ENCODE measurements at places on chromosomes 7 and 10.

DNA sequence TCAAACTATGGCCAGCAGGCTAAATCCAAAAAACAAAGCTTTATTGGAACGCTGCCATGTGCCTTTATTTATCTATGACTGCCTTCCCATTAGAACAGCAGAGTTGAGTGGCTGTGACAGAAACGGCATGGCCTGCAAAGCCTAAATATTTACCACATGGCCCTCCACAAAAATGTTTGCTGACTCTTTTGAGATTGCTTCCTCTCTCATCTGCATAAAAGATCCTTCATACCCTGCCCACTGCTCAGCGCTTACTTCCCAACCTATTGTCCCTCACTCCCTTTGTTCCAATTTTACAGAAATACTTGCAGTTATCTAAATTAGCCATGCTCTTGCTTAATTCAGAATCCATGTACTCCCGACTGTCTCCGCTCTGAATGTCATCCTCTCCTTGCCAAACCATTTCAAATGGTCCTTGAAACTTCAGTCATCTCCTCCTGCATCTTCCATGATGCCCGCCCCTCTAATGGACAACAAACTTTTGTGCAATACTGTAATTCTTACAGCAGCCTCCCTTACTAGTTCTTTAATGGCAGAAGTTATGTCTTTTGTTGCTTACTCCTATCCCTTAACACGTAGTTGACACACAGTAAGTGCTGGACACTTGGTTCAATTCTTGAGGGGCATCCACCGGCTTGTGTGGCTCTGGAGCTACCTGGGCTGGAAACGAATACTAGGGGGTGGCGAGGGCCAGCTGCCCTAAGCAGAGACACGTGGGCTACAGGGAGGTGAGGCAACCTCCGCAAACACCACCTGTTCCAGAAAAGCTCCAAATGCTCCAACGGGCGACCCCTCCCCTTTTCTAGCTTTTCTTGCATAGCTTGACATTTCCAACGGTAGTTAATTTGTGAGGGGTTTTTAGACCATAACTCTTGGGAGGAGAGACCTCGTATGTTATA is 832 bp downstream of the XRCC2 start:
- H3K27ac ChIP-seq = peak overlapping the region; percentile 95
- H3K4me3 ChIP-seq = peak overlapping the region; percentile 94
- DNase-seq = peak; percentile 20
- H3K4me1 ChIP-seq = peaks cover 24% of the 10 kb centered on the region
- no peaks in the 10 kb centered on the region for H3K27me3 ChIP-seq
- peaks cover 4% of the 10 kb centered on the region for H3K36me3 ChIP-seq

DNA sequence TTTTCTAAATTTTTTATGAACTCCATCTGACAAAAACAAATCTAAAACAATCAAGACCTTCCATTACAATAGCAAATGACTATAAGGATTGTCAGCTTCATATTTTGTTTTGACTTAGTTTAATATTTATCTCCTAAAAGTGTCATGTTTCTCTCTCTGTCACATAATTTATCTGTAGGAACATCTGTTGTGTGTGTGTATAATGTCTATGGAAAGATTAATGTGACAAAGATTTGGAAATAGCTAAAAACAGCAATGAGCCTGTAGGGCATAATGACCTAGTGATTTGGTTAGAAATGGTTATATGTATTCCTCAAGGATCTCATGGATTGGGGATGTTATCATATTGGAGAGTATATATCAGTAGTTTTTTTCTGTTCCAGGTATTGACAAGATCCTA is 69.6 kb upstream of the MDFIC start:
- no peak for DNase-seq
- no peaks in the 10 kb centered on the region for H3K4me1 ChIP-seq
- H3K4me3 ChIP-seq = no peak overlapping the region
- no peak overlapping the region for H3K27ac ChIP-seq
- peaks cover 1% of the 10 kb centered on the region for H3K27me3 ChIP-seq

- H3K27me3 ChIP-seq = no peaks in the 10 kb centered on the region
- no peak for DNase-seq
- no peak overlapping the region for H3K4me3 ChIP-seq
- no peak overlapping the region for H3K27ac ChIP-seq
- H3K4me1 ChIP-seq = peaks cover 2% of the 10 kb centered on the region
These were observed 70.6 kb downstream of the REEP3 start for GRCh38 chr10:63591600-63592379.

DNA sequence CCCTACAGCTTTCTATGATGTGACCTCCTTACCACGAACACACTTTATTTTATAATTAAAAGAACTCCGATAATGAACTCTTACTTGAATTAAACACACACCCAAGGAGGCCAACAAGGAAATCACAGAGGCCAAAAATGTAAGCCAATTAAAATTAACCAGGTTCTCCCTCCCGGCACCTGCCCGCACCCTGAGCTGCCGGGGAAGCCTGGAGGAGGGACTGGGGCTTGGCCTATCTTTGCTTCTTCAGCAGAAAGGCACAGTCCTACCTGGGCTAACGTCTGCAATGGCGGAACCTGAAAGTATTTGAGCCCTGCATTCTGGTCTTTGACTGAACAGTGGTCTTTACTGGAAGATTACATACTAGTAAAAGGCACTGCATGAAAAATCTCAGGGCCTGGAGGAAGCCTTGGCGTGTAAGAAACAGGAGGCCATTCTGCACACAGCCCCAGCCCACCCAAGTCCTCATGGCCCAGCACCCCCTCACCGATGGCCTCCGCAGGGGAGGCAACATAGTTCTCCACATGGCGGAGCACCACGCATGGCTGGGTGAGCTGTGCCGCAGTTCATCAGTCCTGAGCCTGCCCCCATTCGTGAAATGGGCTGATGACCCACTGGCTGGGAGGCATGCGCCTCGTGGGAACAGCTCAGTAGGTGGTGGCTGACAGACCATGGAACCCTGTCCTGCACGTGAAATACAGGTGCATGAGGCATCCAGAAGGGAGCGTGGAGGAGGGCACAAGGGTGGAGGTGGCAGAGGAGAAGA is 173.8 kb downstream of the PARD3 start:
- DNase-seq = no peak
- no peaks in the 10 kb centered on the region for H3K36me3 ChIP-seq
- no peaks in the 10 kb centered on the region for H3K27me3 ChIP-seq

GRCh38 chr10:85791818-85792532 is 574.6 kb downstream of the GRID1 start:
- H3K4me1 ChIP-seq = no peaks in the 10 kb centered on the region
- H3K27ac ChIP-seq = no peak overlapping the region
- H3K27me3 ChIP-seq = no peaks in the 10 kb centered on the region
- DNase-seq = no peak

GRCh38 chr10:122152544-122152943 is 118.6 kb upstream of the BTBD16 start:
- H3K27ac ChIP-seq = no peak overlapping the region
- no peak overlapping the region for H3K4me3 ChIP-seq
- no peaks in the 10 kb centered on the region for H3K36me3 ChIP-seq
- H3K27me3 ChIP-seq = peaks cover 4% of the 10 kb centered on the region
- no peaks in the 10 kb centered on the region for H3K4me1 ChIP-seq
- no peak for DNase-seq

- DNase-seq = no peak
- H3K27me3 ChIP-seq = peaks cover 79% of the 10 kb centered on the region
- H3K36me3 ChIP-seq = no peaks in the 10 kb centered on the region
- H3K4me3 ChIP-seq = no peak overlapping the region
These were observed 603 bp upstream of the HECW1 start for GRCh38 chr7:43111630-43112458.

- H3K36me3 ChIP-seq = no peaks in the 10 kb centered on the region
- H3K4me1 ChIP-seq = no peaks in the 10 kb centered on the region
- no peak for DNase-seq
- H3K27me3 ChIP-seq = no peaks in the 10 kb centered on the region
- H3K4me3 ChIP-seq = no peak overlapping the region
- no peak overlapping the region for H3K27ac ChIP-seq
These were observed 94.2 kb upstream of the ABCB5 start for GRCh38 chr7:20521243-20521642.

- no peaks in the 10 kb centered on the region for H3K4me1 ChIP-seq
- H3K4me3 ChIP-seq = no peak overlapping the region
- no peak overlapping the region for H3K27ac ChIP-seq
- DNase-seq = no peak
These were observed 113.7 kb downstream of the RAB11FIP2 start for GRCh38 chr10:117933036-117933435.

DNA sequence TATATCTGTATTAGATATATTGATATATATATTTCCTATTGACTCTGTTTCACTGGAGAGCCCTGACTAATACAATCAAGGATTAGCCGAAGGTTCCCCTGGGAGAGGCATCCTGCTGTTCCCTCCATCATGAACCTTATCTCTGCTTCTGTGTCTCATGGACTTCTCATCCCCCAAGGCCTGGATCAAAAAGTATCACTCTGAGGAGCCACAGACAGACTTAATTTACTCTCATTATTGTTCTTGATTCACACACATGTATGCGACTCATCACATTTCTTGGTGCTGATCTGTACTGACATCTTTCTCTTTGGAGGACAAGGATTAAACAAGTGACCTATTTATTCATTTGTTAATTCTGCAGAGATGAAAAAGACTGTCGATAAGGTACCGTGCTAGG is 550.2 kb downstream of the KCNMA1 start:
- no peak overlapping the region for H3K4me3 ChIP-seq
- H3K27ac ChIP-seq = no peak overlapping the region
- H3K36me3 ChIP-seq = no peaks in the 10 kb centered on the region

GRCh38 chr7:158976468-158976848 is 120.1 kb downstream of the DYNC2I1 start:
- no peaks in the 10 kb centered on the region for H3K27me3 ChIP-seq
- no peak for DNase-seq
- peak overlapping the region; percentile 78 for H3K27ac ChIP-seq
- H3K36me3 ChIP-seq = no peaks in the 10 kb centered on the region

- no peak for DNase-seq
- H3K27ac ChIP-seq = no peak within 1 kb of the TSS
- H3K4me1 ChIP-seq = peaks cover 9% of the 10 kb centered on the region
- peaks cover 60% of the 10 kb centered on the region for H3K27me3 ChIP-seq
These were observed at the start of gene AFAP1L2 for GRCh38 chr10:114404171-114405010. TSS of gene AFAP1L2 (minus strand) at chr10:114404502. CDS start at chr10:114404455, 47 bp downstream.

DNA sequence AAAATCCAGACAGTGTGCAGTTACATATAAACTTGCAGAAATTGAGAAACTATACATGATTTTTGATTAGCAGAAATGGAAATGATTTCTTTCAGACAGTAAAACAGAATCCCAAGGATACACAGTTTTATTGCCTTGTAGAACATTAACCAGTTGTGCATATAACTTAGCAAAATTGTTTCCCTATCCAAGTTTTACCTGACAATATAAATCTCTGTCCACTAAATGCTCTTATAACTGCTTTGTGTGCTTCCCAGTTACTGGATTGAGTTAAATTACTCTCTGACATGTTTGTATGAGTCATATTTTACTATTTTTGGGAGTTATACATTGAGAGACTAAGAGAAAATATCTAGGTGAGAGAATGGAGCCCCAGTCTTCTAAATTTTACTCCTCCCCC is 563.4 kb downstream of the SH2D4B start:
- H3K4me3 ChIP-seq = no peak overlapping the region
- DNase-seq = no peak
- H3K27ac ChIP-seq = no peak overlapping the region

- H3K4me1 ChIP-seq = peaks cover 3% of the 10 kb centered on the region
- H3K27ac ChIP-seq = peak overlapping the region; percentile 58
- H3K27me3 ChIP-seq = no peaks in the 10 kb centered on the region
- peaks cover 60% of the 10 kb centered on the region for H3K36me3 ChIP-seq
These were observed 42.9 kb downstream of the CCDC186 start for GRCh38 chr10:114131094-114131493.

DNA sequence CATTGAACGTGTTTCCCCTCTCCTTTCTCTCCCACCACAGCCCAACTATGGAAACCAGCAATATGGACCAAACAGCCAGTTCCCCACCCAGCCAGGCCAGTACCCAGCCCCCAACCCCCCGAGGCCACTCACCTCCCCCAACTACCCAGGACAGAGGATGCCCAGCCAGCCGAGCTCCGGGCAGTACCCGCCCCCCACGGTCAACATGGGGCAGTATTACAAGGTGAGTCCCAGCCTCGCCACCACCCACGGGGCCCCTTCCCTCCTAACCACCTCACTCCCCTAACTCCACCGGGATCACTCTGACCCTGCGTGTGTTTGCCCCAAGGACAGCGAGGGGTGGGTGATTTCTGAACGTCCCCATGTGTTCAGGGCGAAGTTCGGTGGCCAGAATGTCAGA is 50.8 kb upstream of the PPIF start:
- H3K27ac ChIP-seq = no peak overlapping the region
- H3K4me1 ChIP-seq = peaks cover 29% of the 10 kb centered on the region
- no peak for DNase-seq
- peaks cover 32% of the 10 kb centered on the region for H3K36me3 ChIP-seq
- no peaks in the 10 kb centered on the region for H3K27me3 ChIP-seq
- no peak overlapping the region for H3K4me3 ChIP-seq

GRCh38 chr7:42617806-42618457 is 293.9 kb downstream of the C7orf25 start:
- no peaks in the 10 kb centered on the region for H3K36me3 ChIP-seq
- H3K4me3 ChIP-seq = no peak overlapping the region
- H3K4me1 ChIP-seq = no peaks in the 10 kb centered on the region

DNA sequence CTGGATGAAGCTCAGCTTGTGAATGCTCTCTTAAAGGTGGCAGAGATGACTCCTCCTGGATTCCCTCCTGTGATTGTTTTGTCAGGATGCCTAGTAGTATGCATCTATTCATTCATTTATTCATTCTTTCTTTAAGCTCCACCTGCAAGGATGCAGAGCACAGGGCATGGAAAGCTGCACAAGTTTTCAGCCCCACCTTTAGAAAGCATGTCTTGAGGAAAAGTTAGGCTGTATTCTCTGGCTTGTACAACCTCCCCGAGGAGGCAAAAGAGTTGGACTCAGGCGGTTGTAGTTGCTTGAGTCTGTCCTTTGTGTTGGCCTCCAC is 22.4 kb downstream of the ARID5B start:
- no peak overlapping the region for H3K27ac ChIP-seq
- DNase-seq = no peak
- H3K4me3 ChIP-seq = no peak overlapping the region
- H3K36me3 ChIP-seq = peaks cover 84% of the 10 kb centered on the region

DNA sequence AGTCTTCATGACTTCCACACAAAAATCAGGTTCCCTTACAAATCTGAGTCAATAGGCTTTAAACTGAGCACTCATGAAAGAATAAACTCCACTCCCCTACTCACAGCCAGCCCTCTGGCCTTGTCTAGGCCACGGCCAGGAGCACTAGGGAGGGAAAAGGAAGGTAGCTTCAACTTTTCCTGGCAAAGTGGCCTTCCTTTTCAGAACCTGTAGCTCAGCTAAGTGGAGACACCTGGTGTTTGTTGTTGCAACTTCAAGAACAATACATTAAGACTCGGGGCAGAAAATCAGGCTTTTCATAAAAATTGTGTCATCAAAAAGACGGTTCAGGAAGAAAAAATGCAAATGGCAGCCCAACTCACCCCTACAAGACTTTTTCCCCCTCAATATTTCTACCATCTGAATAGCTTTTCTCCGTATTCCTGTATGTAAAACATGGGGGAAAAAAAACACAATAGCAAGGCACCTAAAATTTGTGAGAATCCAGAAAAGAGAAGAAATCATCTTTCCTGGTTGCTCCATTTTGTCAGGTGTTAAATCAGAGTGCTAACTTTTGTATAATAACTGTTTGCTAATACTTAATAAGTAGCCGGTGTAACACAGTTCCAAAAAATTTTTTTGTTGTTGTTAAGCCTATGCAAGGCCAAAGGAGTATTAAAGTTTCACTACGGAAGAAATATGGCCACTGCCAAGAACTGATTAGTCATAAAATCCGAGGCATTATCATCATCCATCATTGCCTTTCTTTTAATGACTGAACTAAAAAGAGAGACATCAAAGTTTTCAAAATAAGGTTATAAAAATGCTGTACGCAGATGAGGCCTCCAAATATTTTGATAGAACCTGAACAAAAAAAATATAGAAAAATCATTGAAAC is 66.2 kb upstream of the ARID5B start:
- no peak overlapping the region for H3K27ac ChIP-seq
- no peaks in the 10 kb centered on the region for H3K27me3 ChIP-seq
- peak; percentile 34 for DNase-seq
- no peak overlapping the region for H3K4me3 ChIP-seq
- H3K4me1 ChIP-seq = peaks cover 17% of the 10 kb centered on the region

All from activated CD4-positive, alpha-beta T cell treated with anti-CD3 and anti-CD28 coated beads, Interleukin-2, amount 10 ng/mL, durations not matched to agents 7 days and 5 days (primary cell).